ENCODE measurements at places on chromosomes 7 and 10.

DNA sequence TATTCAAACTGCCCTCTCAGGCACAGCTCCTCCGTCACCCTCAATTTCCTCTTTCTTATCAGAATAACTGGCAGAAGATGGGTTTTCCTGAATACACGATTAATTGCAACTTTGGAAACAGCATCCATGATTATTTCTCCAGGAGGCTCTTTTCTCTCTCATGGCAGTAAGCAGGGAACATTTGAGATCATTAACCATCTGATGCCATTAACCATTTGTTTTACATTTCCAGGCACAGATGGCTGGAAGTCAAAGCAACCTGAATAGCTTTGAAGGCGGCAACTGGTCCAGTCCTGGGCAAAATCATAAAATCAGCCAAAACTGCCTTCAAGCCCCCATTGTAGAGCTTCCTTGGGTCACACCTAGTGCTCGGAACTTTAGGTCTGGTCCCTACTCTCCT, 289.5 kb upstream of the AOAH start:
- DNase-seq, result no peak

DNA sequence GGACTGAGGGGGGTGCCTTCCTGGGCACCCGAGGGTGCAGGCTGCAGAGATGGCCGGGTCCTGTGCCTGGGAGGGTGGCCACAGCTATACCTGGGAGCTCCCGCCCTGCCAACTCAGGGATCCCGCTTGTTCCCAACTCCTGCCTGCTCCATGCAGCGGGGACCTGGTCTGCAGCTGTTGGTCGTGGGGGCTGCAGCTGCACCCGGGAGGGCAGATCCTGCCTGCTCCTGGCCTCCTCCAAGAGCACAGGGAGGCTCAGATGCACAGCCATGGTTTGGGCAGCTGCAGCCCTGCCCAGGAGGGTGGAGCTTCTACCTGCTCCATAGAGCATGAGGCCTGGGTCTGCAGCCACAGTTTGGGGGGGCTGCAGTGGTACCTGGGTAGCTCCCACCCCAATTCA, 13.3 kb upstream of the TCTN3 start:
- no peak for DNase-seq

DNA sequence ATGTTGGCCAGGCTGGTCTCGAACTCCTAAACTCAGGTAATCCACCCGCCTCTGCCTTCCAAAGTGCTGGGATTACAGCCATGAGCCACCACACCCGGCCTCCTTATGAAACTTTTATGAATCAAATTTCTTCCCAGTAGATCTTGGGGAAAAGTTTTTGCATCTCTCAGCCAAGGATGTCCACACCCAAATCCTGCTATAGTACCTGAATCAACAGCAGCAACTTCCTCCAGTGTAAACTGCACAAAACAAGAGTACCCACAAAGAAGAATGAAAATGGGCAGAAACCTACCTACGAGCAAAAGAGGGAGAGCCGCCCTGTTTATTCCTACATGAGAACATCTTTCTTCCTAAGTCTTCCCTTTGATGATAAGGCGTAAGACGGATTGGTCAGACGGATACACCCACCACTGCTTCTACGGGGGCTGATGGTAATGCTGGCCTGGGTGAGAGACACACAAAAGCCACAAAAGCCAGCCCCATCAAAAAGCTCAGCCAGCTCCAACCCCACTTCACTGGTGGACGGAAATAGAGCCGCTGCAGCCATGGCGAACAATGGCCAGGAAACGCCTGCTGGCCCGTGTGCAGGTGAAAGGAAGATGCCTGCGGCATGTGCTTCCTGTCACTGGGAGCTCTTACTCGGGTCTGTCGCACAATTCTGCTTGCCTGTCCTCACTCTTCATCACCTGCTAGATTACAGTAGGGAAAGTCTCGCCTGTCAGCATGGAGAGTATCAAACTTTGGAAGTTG, 10.4 kb downstream of the JCAD start:
- DNase-seq, result no peak

- DNase-seq, result no peak
Observed at GRCh38 chr7:99928994-99929729, at the start of gene GJC3. TSS of gene GJC3 (minus strand) at chr7:99929620. CDS start at chr7:99929620, 0 bp downstream.

DNA sequence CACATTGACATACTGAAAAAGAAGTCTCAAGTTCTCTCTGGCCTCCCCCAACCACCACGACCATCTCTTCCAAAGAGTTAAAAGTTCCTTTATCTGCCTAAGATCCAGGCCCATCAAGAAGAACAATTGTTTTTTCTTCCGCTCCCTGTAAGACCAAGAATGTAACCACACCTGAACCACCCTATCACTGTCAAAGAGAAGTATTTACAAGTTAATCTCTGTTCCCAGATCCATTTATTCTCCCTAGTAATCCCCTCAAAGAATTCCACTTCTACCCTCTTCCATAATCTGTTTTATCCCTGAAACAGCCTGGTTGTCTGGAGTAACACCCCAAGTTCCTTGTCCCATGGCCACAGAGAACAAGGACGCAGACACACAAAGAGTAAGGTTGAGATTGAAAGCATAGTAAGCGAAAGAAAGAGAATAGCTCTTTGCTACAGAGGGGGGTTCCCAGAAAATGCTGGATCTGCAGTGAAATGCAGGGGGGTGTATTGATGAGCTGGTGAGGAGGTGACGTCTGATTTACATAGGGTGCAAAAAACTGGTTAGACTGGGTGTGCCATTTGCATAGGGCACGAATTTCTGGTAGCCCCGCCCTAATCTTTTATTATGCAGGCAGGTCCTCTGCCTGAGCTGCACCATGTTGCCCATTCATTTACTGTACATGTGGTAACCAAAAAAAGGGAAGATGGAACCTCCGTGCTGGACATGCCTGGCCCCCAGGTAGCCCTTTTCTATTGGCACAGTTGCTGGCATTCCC, 122.0 kb downstream of the SKIDA1 start:
- no peak for DNase-seq

DNA sequence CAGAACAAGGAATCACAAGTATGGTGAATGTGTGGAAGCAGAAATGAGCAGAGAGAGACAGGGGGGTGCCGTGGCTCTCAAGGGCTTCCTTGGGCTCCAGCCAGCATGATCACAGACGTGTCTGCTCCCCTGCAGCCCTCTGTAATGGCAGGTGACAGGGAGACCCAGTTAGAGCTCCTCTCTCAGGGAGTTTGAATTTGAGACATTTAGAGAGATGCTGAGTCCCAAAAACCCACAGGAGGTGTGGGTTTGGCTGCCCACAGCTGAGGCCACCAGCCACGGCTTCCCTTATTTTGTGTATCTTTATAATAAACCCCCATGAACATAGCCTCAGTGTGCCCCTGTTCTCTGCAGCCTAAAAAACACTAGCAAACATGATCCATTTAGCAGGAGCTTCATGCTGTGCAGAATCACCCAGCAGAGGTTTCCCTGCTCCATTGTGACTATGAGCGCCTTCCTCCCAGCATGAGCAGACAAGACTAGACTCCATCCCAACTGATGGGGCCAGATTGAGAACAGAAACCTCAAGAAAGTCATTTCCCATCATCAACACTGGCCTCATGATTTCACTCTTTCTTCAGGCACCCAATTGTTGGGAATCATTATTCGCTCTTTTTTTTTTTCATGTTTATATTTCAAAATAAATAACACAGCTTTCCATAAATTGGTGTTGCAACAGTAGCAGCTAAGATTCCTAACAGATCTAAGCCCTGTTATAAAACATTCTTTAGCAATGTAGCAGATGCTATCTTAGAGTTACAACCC, 13.4 kb downstream of the NOD1 start:
- DNase-seq, result no peak

- no peak for DNase-seq
Observed at GRCh38 chr7:22179442-22179879, 177.5 kb downstream of the RAPGEF5 start.

- DNase-seq, result no peak
Observed at GRCh38 chr7:29099896-29100847, 46.2 kb downstream of the CPVL start.

DNA sequence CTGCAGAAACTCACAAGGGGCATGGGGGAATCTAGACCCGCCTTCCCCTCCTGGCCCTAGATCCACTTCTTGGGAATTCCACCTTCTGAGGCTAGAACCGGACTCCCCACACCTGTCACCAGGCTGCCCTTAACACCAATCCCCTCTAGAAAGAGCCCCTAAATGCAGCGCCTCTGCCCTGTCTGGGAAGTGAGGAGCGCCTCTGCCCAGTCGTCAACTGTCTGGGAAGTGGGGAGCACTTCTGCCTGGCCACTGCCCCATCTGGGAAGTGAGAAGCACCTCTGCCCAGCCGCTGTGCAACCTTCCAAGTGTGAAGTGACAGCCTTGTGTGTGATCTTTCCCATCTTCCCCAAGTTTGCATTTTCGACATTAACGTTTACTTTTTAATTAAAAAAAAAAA, 8.8 kb downstream of the RCC1L start:
- no peak for DNase-seq

- DNase-seq, result no peak
Observed at GRCh38 chr7:280461-280860, 9.5 kb upstream of the FOXL3 start.

DNA sequence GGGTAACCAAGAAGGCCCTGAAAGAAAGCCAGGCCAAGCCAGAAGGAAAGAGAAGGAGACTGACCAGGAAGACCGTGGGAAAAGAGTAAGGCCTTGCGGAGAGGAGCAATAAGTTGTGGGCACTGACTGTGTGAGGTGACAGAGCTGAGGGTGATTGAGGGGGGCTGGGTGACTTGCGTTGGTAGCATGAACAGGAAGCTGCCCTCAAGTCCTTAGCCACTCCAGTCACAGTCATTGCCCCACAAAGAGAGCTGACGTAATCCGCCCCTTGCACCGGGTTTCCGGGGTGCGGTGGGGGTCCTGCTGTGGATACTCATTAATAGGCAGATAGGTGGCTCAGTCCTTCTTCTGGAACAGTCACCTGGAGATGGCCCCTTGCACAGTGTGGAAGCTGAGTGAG, 16.1 kb upstream of the DMBT1 start:
- no peak for DNase-seq

GRCh38 chr10:92814790-92815189, 33.5 kb upstream of the EXOC6 start:
- no peak for DNase-seq

- DNase-seq, result peak; percentile 41
Observed at GRCh38 chr10:35563261-35563891, 41.8 kb upstream of the GJD4 start.

DNA sequence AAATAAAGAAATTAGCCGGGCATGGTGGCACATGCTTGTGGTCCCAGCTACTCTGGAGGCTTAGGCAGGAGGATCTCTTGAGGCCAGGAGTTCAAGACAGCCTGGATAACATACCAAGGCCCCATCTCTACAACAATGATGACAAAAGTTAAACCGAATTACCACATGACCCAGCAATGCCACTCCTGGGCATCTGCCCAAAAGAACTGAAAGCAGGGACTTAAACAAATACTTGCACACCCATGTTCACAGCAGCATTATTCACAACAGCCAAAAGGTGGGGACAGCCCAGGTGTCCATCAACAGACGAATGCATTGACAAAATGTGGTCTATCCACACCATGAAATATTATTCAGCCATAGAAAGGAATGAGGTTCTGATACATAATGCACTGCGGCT, 83.9 kb downstream of the HIP1 start:
- DNase-seq, result no peak

GRCh38 chr10:124663766-124664360, 80.3 kb downstream of the FAM53B start:
- DNase-seq, result no peak

GRCh38 chr10:117341061-117341460, 34.2 kb downstream of the PDZD8 start:
- DNase-seq, result no peak

- DNase-seq, result no peak
Observed at GRCh38 chr10:43957267-43958070, 308.8 kb upstream of the ZNF32 start.

DNA sequence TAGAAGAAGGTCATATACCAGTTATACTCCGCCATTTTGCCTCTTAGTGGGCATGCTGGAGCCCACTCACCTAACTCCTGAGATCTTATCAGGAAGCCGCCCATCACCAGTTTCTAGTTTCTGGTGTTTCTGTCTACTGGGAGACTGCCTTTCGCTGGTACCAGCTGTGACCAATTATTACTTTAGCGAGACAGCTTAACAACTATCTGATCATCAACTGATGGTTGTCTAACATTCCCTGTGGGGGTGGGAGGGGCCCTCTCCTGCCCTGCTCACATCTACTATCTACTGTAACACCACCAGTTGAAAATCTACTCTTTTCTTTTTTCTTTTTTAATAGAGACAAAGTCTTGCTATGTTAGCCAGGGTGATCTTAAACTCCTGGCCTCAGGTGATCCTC, 46.2 kb upstream of the C10orf67 start:
- DNase-seq, result no peak

- no peak for DNase-seq
Observed at GRCh38 chr7:139084709-139085108, 24.8 kb downstream of the ZC3HAV1 start.

GRCh38 chr7:66283003-66283920, 78.1 kb downstream of the TPST1 start:
- no peak for DNase-seq

DNA sequence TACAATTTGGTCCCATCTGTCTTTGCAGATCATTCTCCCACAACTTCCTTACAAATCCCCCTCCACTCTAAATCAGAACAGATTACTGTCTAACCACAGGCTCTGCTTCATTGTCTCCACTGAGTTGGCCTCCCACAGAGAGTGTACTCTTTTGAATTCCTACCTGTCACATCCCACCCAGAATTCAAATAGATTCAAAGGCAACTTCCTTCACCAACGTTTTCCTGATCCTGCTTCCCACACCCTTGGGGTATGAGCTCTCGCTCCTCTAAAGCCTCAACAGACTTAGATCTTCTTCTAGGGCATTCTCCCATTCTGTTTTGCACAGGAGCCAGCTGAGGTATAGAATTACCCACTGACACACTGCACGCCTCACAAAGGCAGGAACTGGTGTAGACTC, 197.8 kb upstream of the CDCA7L start:
- DNase-seq, result no peak

DNA sequence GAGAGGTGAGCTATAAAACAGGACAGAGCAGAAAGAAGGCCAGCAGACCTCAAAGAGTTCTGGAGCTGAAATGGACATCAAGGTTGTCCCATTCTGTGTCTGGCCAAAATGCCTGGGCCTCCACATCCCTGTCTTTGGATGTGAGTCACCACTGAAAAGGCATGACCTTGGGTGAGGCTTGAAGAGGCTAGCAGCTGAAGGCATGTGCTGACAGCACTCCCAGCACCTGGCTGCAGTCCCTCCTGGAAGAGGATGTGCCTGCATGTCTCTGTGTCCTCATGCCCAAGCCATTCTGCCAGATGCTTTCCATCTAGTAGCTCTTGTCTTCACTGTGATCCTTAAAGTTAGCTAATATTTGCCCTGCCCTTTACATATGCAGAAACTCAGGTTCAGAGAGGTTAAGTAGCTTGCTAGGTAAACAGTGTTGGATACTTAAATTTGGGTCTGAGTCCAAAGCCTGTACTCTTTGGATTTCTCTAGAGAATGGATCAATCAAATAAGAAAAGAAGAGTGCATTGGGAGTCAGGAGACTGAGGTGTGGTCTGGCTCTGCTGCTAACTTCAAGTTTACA, 35.8 kb downstream of the HECW1 start:
- no peak for DNase-seq

- no peak for DNase-seq
Observed at GRCh38 chr10:89351780-89352597, 24.2 kb downstream of the IFIT3 start.

GRCh38 chr7:117630501-117630900, 150.7 kb downstream of the CFTR start:
- no peak for DNase-seq

GRCh38 chr10:129334266-129334665, 132.8 kb upstream of the MGMT start:
- DNase-seq, result no peak
